Upper lobe of right lung (tissue), 1 donor: ENCODE measurements at places on chromosomes 7 and 10. TPM values are rescaled to one million over a fixed set of nuclear protein-coding genes. Genes with fewer than 3 reads are reported as not detected.

- DNase-seq: peak; percentile 74
Observed at GRCh38 chr7:66099551-66100407, 14.9 kb upstream of the CRCP start.

DNA sequence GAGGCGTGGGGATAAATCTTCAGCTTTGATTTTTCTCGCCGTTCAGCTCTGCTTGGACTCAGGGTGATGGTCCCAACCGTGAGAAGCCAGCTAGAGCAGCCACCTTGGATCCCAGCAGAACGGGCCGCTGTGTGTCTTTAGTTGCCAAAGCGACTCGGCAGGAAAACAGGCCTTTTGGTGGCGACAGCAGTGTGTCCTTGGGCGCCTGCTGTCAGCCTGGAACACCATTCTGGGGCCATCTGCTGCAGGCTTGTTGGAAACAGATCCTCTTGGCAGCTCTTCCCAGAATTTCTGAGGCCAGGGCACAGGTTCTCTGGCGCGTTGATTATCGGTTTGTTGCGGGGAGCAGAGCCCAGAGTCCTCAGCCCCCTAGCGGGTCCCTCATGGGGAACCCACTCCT, 97.6 kb downstream of the CUX1 start:
- peak; percentile 51 for DNase-seq

GRCh38 chr7:6130007-6130587, 98.9 kb downstream of the ANKRD61 start:
- no peak for DNase-seq

- DNase-seq: peak; percentile 66
Observed at GRCh38 chr7:143222782-143223181, 945 bp downstream of the TAS2R40 start.

Gene SLC13A1
- total RNA-seq: not detected

DNA sequence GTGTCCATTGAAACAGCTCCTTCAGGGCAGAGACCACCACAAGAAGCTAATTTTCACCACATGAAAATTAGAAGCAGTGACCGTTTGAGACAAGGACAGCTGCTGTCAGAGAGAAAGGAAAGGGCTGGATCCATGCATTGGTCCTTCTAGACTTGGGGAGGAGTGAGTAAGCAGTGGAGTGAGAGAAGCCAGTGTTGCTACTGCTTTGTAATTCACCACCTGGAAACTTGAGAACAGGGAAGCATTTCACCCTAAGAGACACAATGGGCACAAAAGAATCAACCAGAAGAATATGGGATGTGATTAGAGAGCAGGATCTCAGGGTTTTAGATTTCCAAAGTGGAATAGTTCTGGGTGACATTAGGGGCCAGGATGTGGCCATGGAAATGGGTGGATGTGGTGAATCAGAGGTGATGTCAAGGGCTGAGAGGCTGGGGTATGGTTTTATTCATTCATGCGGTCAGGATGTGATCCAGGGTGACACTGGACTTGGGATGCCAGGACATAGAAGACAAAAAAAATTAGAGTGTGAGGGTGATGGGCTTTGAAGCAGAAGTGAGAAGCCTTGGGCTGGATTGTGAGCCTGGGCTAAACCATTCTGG, 61.6 kb downstream of the DENND11 start:
- no peak for DNase-seq

DNA sequence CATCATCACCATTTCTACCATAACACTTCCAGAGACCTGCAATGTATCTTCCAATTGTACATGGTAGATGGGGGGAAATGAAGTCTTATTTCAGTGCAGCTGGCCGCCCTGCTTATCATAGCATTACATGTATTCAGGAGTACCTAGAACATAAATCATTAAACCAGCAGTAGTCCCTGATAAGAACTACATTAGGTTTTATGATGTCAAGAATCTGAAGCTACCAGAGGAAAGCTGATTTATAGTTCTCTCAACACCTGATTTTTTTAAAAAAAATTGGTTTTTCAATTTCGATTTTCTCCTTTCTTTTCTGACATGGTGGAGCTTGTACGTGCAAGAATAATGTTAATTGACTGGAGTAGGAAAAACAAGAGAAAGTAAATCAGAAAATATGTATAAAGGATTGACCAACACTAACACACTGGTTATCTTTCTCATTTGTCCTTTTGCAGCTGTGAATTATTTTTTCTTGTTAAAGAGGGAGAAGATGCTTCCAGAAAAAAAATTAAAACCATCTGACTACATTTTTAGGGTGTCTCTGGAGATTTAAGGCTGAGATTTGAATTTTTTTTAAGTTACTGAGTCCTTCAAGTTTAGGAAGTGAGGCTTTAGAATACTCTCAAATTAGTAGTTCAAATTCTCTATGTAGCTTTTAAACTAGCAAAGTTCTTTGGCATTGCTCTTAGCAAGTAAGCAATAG, 59.1 kb downstream of the CSTF2T start:
- DNase-seq: no peak

DNA sequence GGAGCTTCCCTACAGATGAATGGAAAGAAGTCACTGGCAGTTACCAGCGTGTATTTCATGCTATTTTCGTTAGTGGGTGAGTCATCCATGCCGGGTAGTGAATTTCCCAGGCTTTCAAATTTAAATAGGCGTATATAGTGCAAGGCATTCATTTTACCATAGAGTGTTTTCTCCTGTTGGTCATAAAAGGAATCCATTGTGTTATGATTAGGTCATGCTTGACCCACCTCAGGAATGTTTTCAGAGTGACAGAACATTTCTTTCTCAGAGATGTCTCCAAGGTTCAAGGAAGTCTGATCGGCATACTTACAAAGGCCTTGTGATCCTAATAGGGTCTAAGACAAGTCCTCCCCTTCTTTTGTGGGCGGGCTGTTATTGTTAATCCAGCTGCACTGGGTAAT, 110.7 kb downstream of the AKR1D1 start:
- no peak for DNase-seq

Gene SH2D4B
- 0.43 TPM for total RNA-seq

GRCh38 chr7:74215921-74216320, 6.1 kb downstream of the LAT2 start:
- DNase-seq: no peak

DNA sequence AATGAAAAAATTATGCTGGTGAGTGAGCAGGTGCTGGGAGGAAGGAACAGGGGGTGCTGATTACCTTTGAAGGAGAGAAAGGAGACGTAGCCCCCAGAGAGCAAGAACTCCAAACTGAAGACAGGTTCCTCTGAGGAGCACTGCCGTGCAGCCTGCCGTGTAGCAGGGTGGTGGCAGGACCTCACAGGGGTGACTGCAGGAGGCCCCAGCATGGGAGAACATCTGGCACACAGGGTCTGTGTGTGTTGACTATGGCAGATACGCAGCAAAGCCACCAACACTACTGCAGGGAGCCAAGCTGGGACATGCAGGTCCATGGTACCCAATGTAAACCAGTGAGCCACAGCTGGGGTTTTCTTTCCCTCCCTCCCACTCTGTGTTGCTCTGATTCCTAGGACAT, 192.1 kb upstream of the PDE1C start:
- no peak for DNase-seq

- no peak for DNase-seq
Observed at GRCh38 chr7:94588075-94588474, 67.9 kb downstream of the SGCE start.

DNA sequence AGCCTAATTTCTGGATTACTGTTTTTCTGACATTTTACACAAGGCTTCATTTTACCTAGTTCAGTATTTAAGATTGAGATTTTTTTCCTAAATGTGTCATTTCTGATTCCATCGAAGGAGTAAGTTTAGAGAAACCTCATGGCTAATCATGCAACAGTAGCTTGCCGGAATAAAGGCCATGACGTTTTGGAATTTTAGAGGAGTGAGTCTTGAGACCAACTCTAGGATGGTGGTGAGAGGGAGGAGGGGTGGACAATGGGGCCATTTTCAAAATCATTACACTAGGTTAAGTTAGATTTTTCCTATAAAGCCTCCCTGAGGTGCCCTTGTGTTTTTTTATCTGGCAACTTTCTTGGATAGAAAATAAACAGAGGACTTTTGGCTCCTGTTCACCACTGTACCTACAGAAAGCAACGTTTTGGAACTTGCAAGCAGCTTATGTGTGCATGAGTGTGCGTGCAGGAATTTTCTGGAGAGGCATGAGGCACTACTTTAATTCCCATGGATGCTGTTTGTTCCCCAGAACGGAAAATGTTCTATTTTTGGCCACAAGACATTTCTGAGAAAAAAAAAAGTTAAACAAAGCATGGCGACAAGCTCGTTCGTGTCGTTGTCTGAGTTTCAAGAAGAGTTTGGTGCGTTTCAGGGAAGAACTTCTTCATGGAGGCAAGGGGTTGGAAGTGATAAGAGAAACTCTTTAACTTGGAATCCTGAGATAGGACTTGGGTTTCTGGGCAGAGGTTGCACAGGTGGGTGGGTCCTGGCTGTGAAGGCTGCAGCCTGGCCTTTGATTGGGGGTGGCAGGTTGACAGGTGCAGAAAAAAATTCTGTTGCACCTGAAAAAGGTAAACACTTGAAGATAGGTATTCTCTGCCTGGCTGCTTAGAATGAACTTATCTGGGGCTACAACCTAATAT, 178.1 kb downstream of the PTEN start:
- no peak for DNase-seq

DNA sequence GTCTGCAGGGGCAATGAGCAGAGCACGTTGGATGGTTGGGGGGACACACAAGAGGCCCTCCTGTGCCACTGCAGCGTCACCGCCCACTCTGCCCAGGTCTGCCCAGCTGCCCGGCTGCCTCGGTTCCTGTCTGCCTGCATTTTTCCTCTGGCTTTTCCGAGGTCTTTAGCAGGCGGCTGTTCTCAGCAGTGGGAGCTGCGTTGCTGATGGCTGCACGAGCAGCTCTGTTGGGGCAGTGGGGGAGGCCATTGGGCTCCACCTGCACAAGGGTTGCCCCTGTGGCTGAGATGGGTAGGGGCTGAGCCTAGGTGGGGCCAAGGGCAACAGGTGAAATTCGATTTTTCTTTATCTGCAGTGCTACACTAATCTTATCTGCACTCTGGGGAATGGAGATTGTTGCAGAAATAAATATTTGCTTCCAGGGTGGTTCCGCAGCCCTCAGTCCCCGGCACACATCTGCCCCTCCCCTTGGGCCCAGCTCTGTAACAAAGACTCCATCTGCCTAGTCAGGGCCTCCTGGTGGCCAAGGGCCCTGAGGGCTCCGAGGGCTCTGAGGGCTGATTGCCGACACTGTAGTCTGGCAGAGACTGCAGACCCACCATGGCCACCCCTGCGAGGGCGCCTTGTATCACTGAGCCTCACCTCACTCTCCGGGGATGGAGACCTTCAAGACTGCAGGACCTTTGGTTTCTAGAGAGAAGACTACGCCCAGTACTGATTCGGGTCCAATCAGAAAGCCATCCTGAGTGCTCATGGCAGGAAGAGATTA, 141.7 kb upstream of the SHH start:
- no peak for DNase-seq

DNA sequence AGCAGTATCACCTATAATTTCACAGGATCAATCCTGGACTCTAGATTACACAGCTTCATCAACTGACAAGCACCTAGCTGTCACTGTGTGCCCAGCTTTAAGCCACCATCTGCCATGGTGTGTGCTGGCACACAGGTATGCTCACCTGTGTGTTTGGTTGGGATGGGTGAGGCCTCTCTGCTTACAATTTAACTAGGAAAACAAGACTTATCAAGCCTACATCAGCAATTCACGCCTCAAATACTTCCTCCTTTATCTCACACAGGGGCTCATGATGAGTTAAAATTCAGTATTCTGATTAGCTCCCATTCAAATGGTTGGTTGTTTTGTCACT, 608.2 kb downstream of the PARD3 start:
- no peak for DNase-seq
